Stimulated activated CD4-positive, alpha-beta T cell treated with anti-CD3 and anti-CD28 coated beads, Interleukin-12 subunit alpha, Interleukin-12 subunit beta, amount 100 ng/mL, for 24 hours (primary cell): ENCODE measurements at places on chromosomes 3 and 15.

GRCh38 chr3:111936967-111937366 is 41.9 kb upstream of the ABHD10 start:
- no peak for DNase-seq

DNA sequence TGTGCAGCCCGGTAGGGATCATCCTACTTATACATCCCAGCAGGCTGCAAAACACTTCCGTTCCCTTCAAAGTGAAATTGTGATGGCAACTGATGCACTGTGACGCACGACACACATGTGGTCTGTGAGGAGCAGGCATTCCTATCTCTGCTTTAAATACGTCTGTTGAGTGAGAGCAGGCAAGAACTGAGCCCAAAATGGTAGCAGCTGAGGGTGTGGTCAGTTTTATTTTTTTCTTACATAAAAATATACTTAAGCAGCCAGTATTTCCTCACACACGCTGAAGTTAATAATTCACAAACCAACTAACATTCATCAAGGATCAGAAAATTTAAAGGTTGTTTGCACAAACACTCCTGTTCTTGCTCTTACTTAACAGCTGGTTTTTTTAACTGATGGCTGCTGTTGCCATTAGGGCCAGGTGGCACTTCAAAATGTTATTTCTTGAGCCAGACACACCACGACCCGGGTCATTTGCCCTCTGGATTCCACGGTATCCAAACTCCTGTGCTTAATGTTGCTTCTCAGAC is 23.9 kb downstream of the LRIG1 start:
- DNase-seq = no peak

GRCh38 chr3:127732879-127733350 is 60.2 kb downstream of the ABTB1 start:
- DNase-seq = no peak

- DNase-seq = no peak
These were observed 21.9 kb downstream of the OSTN start for GRCh38 chr3:191220908-191221307.

GRCh38 chr15:70086636-70087035 is 11.1 kb downstream of the TLE3 start:
- no peak for DNase-seq
